ENCODE measurements at places on chromosomes 16 and 17. TPM values are rescaled to one million over a fixed set of nuclear protein-coding genes. Genes with fewer than 3 reads are reported as not detected.

DNA sequence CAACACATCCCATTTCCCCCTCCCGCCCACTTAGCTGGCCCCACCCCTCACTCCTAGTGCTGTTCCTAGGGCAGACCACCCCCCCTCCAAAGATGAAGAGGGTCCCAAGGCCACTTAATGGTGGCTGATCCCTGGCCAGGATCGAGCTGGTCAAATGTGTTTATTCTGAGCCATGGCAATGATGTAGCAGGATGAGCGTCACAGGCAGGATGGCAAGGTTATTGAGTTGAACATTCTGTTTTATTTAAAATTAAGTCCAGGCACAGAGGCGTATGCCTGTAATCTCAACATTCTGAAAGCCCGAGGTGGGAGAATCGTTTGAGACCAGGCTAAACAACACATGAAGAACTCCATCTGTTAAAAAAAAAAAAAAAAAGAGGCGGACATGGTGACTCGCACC, 12.2 kb downstream of the ZNF423 start:
- no peak for DNase-seq

- no peak for DNase-seq
Observed at GRCh38 chr16:20948444-20948843, 47.9 kb downstream of the LYRM1 start.

- DNase-seq: peak; percentile 93
Observed at GRCh38 chr17:63433746-63434591, 12.1 kb downstream of the CYB561 start.

DNA sequence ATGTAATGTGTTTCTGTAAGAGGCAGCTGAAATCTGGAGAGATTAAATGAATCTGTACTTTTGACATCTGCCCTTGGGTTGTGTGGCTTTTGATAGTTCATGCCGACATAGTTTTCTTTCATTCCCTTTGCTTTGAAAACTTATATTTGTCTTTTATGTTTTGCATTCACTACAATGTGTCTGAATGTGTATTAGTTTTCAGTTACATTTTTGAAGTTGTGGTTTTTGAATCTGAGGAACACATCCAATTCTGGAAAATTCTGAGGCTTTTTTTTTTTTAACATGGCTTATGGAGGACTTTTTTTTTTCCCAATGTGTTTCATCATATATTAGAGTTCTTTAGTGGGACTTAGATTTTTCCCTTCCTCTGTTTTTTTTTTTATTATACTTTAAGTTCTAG, 683.7 kb upstream of the SOX9 start:
- no peak for DNase-seq

DNA sequence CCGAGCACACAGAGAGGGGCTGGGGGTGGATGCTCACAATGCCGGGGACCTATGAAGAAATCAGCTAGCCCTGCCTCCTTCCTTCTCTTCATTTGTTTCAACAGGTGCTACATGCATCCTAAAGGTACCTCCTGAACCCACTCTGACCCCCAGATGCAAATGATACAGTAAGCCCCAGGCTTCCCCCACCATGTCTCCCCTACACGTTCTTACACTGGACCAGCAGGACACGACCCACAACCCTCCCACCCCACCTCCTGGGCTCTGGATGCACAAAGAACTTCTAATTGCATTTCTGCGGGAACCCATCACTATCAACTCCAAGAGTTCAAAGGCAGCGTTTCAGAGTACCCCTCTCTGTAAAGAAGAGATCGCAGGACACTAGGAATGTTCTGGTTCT, 2.1 kb downstream of the XYLT1 start:
- no peak for DNase-seq

DNA sequence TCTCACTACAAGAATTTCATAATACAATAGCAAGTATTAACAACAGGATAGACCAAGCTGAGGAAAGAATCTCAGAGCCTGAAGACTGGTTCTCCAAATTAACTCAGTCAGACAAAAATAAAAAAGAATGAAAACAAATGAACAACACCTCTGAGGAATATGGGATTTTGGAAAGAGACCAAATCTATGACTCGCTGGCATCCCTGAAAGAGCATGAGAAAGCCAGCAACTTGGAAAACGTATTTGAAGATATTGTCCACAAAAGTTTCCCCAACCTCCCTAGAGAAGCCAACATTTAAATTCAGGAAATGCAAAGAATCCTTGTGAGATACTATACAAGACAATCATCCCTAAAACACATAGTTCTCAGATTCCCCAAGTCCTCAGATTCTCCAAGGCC, 20.9 kb downstream of the NLRP1 start:
- no peak for DNase-seq

DNA sequence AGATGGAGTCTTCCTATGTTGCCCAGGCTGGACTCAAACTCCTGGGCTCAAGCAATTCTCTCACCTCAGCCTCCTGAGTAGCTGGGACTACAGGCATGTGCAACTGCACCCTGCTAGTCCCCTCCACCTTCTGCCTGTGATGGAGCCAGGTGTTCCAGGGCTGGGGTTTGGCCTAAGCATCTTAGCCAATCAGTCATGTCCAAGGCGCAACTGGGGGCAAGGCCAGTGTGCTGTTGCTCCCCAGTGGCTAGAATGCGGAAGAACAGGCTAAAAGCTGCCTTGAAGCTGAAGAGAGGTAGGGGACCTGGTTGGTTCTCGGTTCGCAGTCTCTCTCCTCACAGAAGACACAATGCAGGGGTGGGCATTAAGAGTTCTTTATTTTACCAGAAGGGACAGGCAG, 18.6 kb downstream of the FLOT2 start:
- peak; percentile 20 for DNase-seq

- DNase-seq: no peak
Observed at GRCh38 chr16:86886651-86887050, 308.3 kb downstream of the FOXL1 start.

DNA sequence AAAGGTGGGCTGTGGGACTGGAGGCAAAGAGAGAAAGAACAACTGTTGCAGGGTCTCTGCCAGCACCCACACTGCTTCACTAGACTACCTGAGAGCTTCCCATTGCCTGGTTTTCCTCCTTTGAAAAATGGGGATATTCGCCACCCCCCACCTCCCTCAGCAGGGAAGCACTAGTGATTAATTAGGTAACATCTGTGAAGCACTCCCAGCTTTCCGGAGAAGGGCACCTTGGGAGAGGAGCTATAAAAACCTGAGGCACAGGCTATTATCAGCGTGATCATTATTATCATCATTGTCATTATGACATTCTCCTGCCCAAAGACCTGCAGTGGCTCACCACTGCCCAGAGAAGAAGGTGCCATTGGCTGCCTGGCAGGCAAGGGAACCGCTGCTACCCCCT, 83.5 kb downstream of the XYLT1 start:
- DNase-seq: no peak

GRCh38 chr17:82103553-82104451, 5.8 kb upstream of the FASN start:
- no peak for DNase-seq

GRCh38 chr17:77279448-77280303, 138.9 kb downstream of the SEC14L1 start:
- peak; percentile 35 for DNase-seq

GRCh38 chr16:89890200-89890599, 16.8 kb downstream of the TCF25 start:
- no peak for DNase-seq

DNA sequence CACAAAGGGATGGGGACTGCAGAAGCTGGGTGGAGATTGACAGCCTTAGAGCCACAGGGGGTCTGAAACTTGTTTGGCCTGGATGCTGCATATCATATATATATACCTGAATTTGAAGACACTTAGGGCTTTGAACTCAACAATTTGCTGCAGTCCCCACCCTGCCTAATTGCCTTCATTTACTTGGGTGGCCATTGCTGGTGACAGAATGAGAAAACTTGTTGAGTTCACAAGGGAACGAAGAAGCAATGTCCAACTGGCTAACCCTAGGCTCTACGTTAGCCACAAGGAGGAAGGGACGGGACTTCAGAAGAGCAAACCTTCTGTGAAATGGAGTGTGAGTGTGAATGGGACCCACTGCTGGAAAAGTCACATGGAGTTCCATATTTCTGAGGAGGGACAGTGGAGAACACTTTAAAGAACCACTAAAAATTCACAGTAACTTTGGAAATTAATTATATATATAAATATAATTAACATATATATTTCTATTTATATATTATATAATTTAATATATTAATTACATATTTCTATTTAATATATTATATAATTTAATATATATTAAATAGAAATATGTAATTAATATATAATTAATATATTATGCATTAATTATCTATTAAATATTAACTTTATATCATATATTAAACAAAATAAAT, 215.3 kb upstream of the SOX9 start:
- no peak for DNase-seq

GRCh38 chr16:51696376-51696775, 545.3 kb upstream of the SALL1 start:
- no peak for DNase-seq

GRCh38 chr17:72334205-72334604, 213.4 kb downstream of the SOX9 start:
- DNase-seq: peak; percentile 26

OR1A1 gene
- total RNA-seq: not detected

NXN gene
- total RNA-seq: 100 TPM

NLRC5 gene
- 4.9 TPM for total RNA-seq
